ENCODE measurements at places on chromosomes 3 and 15.

- ATAC-seq: no peak
Measured at GRCh38 chr3:80052271-80052670, 284.5 kb upstream of the ROBO1 start.

- peak; percentile 62 for ATAC-seq
Measured at GRCh38 chr15:60682115-60682514, 203.2 kb upstream of the ICE2 start.

DNA sequence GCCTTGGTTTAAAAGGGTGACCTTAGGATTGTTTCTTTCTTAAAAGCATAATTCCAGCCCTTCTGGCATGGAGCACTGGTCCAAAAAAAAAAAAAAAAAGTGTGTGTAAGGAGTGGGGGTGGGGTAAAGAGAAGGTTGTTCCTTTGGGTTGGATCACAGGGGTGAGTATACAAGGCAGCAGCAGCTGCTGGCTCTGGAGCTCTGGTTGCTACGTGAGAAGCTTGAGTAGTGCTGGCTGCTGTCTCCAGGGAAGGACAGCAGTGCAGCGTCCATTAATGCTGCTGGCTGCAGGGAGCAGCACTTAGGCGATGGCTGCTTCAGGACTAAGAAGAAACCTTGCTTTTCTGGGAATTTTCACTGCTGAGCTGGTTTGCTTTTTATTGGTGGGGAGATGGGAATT lies 2.3 kb downstream of the SETD5 start:
- ATAC-seq: no peak

DNA sequence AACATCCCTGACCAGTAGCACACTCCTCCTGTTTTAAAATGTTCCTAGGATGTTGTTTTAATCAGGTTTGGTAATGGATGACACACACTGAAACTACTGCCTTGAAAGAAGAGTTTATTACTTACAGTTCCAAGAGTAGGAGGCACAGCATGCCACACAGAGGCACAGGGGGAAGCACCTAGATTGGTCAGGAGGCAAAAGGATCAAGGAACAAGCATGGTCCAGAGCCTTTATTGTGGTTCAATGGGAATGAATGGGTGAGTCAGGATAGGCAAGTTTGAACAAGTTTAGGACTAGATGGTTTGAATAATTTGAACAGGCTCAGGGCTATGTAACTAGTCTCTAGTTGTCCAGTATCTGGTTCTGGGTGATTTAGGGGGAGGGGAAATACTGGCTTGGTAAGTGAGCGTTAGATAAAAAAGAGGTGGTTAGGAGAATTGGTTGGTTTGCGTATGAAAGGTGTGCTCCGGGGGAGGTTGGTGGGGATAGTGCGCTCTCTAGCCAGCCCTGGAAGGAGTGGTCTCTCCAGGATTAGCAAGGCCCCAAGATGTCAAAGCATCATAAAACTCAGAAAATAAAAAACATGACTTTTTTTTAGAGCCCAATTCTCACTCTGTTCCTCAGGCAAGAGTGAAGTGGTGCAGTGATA lies 35.1 kb downstream of the TMOD3 start:
- ATAC-seq: no peak

DNA sequence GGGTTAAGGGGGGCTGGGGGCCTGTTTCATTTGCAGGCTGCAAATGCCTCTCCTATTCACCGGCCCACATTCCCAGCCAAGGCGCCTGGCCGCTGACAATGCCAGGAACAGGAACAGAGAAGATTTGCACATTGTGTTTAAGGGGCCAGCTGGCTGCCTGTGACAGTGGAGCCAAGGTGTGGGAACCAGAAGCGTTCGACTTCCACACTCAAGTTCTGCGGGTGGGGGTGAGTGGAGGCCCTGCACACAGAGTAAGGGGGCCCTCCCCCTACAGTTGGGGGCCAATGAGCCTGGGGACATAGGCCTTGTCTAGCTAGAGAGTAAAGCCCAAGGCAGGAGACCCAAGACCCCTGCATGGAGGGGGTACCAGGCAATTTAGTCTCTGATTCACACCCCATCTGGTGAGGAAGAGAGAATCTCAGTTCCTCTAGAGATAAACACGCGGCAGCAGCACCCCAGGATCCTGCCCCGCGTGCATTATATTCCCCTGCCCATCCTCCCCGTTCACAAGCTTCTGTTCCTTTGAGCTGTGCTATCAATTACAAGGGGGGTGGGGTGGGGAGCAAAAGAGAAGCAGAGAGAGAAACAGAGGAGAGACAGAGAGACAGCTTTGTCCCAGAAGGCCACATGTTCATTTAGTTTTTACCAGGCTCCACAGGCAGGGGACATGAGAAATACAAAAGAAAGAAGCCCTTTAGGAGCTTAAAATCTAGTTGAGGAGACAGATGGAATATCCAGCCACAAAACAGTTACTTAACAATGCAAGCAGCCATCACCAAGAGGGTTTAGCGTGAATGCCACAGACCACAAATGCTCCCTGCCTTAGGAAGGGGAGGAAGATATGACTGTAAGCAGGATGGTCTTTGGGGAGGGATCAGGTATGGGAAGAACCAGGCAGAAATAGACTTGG lies 9.2 kb downstream of the IGDCC3 start:
- no peak for ATAC-seq

DNA sequence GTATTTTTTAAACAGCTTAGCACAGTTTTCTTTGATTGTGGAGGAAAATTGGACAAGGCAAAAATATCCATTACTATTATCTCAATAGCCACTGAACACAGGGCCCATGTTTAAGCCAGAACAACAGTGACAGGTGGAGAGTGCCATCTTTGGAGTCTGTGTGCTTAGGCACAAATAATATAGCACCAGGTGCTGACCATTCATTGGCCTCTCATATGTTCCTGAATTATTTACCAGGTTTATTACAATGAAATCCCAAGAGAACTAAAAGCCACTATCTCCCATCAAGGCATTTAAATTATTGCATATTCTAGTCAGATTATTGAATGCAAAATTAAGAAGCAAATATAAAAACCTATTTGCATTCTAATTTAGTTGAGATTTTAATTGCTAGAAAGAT lies 39.6 kb downstream of the GPR156 start:
- no peak for ATAC-seq

- ATAC-seq: no peak
Measured at GRCh38 chr3:146975032-146975431, 369.9 kb upstream of the PLSCR5 start.

DNA sequence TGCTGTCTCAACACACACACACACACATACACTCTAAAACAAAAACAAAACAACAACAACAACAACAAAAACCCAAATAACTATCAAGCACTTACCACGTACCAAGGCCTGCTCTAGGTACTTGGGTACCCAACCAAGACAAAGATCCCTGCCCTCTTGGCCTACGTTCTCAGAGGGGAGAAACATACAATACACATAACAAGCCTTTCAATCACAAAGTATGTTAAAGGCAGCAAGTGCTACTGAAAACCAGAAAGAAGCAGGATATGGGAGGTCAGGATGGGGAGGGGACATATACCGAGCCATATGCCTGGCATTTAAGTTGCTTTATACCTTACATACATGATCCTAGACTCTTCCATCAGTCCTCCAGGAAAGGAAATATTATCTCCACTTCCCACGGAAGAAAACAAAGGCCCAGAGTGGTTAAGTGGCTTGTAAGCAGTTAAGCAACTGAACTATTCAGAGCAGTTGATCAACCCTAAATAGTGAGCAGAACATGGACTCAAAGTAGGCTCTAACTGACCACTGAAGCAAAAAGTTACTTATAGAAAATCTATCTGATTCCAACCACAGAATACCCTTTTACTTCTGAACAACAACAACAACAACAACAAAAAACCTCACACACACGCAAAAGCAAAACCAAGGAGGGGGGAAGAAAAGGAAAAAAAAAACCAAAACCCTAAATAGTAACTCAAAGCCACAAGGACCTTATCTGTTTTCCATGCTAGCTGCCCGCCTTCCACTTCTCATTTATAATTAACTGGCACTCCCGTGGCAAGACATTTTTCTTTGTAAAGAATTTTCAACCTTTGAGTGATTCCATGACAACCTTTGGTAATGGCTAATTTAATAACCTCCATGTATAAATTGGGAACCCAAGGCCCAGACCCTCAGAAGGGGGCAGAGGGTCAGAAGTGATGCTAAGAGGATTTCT lies 21.0 kb downstream of the PRICKLE2 start:
- ATAC-seq: no peak

DNA sequence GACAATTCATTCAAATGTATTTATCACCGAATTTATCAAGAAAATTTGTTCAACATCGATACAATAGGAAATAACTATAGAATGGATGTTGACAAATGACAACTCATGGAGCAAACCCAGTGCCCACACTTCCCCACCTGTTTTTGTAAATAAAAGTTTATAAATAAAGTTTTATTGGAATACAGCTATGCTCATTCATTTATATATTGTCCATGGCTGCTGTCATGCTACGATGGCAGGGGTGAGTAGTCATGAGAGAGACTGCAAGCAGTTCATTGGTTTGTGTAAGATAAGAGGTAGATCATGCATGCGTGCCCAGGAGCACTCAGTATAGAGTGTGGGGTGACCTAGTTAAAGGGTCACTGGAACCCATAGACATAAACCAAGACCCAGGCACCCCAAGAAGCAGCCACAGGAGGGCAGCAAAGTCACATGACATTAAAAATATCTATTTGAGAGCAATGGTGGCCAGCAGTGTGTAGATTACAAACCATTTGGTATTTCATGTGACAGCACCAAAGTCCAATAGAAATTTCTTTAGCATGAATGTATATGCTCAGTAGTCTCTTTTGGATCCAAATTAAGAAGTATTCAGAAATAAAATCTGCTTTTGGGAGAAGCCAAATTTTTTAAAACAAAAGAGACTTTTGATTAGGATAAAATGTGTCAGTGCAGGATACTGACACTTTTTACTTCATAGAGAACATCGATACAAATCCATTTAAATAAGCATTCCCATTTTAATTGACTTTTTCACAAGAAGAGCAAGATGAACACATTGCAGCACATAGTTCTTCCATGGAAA lies 794.8 kb downstream of the MCTP2 start:
- ATAC-seq: peak; percentile 7

GRCh38 chr3:119697394-119697793 lies 5.4 kb upstream of the CFAP91 start:
- ATAC-seq: no peak
